ENCODE measurements at places on chromosomes 12 and 14.

- DNase-seq, result no peak
Observed at GRCh38 chr14:59926534-59926933, 6.6 kb downstream of the LRRC9 start.

DNA sequence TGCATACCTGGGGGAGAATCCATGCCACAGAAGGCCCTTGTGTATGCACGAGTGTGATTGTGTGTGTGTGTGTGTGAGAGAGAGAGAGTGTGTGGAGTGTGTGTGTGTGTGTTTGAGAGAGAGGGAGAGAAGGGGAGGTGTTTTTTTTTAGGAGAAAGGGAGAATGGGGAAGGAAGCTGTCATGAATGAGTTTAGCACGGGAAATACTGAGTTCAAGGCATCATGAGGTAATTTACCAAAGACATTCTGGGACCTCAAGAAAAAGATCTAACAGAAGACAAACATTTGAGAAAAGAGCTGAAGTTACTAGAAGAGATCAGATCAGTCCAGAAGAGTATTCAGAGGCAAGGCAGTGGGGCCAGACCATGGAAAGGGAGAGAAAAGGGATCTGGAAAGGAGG, 157.1 kb downstream of the TTC7B start:
- no peak for DNase-seq

DNA sequence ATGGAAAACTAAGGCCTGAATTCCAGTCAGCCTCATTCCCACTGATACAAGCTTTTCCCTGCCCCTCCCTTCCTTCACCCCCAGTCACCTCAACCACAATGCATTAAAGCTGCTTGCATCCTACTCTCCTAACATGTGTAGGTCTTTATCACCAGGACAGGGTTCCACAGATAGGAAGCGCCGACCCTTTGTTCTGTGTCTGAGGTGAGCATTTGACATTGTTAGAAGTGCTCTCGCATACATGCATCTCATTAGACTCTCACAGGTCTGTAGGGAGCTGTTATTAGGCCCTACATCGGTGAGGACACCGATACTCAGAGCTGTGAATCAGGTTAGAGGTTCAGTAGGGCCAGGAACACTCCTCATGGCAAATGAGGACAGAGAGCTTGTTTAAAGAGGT, 13.2 kb upstream of the EDDM3A start:
- no peak for DNase-seq

DNA sequence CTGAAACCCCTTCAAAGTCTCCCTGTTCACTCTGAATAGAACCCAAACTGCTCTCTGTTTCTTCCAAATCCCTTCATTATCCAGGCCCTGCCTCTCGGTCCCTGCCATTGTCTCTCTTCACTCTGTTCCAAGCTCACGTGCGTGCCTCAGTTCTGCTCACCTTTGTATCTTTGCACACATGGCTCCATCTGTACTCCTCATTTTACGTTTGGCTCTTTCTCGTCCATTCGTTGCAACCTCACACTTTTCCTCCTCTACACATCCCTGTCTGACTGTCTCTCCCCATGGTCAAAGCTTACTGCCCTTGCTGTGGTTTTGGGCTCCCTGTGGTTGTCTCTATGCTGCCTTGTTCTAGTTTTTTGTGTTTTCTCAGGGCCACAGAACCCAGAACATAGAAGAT, 1054.5 kb downstream of the BCL11B start:
- DNase-seq, result no peak

- DNase-seq, result no peak
Observed at GRCh38 chr12:53677016-53677799, 1.3 kb upstream of the ATP5MC2 start.

- no peak for DNase-seq
Observed at GRCh38 chr12:3049611-3050249, 27.4 kb upstream of the TSPAN9 start.

DNA sequence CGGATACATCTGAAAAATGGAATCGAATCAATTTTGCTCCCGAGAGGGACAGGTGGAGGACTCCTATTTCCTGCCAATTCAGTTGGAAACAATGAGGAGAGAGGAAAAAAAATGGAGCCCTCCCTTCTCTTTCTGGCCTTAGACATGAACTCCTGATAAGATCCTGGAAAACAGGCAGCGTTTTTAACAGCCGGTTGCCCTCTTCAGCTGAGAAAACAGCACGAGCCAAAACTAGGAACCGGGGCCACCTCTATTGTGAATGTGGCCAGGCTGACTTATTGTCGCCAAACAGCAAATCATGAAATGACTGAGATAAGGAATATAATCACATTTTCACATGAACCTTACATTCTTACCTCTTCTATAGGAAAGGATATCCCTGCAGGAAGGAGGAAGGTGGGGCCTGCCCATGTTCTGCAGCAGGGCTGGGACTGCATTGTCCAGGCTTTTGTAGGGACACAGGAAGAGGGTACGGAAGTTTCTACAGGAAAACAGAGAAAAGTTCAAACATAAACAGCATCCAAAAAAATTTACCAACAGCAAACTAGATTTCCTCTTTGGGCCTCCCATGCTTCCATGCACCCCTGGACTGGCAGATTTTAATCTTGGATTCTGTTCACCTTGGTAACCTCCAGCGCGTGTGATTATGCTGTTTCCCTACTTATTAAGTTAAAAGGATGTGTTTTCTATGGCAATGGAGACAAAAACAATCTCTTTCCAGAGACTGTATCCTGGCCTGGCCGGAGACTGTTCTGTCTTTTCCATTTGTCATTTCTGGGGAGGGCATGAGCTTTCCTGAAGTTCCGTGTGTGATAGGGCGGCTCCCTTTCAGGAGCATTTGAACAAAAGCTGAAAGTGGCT, 29.0 kb upstream of the ELK3 start:
- DNase-seq, result no peak

DNA sequence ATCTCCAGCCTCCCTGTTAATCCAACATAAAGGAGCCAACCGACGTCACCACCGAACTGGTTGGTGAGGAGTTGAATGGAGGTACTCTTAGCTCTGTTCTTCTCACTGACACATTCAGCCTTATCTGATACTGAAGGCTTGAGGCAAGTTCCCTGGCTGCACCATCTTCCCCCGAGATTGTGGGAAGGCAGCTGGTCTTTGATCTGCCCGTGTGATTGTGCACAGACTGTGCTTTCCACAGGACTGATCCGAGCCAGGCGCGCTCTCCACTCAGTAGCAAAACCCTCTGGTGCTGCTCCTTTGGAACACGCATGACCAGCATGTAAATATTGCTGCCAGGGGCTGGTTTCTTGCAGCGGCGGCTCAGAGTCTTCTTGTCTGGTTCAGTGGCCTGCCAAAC, 30.1 kb upstream of the DLK1 start:
- no peak for DNase-seq
